Right ventricle myocardium superior (tissue), 1 donor: ENCODE measurements at places on chromosomes 1 and 21.
A peak's percentile ranks its signal among the peaks of the same experiment; 100 is the strongest.

- no peak for DNase-seq
Measured at GRCh38 chr21:14617871-14618270, 71.8 kb upstream of the SAMSN1 start.

DNA sequence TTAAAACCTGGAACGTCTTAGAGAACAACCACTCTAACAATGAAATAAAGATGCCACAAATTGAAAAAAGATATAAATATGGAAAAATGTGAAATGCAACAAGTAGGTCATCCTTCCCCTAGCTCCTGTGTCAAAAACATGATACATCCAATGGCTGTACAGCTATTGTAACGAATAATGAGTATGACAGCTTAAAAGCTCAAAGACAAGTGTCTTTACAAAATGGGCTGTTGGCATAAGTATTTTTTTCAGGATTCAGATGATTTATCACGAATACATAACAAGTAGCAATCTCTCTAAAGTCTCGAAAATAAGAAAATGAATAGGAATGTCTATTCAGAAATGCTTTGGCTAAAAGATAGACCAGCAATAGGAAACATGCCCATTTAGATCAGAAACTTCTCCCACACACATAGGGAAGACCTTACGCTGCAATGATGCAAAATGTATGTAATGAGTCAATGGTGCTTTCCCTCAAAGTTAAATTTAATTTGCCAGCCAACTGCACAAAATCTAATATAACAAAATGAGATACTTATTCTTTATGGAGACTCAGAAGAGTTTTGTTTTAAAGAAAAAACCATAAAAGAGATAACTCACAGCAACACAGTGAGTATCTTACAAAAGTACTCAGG is 8.3 kb downstream of the TGFBR3 start:
- no peak for DNase-seq

GRCh38 chr1:160428655-160429054 is 28.3 kb downstream of the VANGL2 start:
- DNase-seq = peak; percentile 65

DNA sequence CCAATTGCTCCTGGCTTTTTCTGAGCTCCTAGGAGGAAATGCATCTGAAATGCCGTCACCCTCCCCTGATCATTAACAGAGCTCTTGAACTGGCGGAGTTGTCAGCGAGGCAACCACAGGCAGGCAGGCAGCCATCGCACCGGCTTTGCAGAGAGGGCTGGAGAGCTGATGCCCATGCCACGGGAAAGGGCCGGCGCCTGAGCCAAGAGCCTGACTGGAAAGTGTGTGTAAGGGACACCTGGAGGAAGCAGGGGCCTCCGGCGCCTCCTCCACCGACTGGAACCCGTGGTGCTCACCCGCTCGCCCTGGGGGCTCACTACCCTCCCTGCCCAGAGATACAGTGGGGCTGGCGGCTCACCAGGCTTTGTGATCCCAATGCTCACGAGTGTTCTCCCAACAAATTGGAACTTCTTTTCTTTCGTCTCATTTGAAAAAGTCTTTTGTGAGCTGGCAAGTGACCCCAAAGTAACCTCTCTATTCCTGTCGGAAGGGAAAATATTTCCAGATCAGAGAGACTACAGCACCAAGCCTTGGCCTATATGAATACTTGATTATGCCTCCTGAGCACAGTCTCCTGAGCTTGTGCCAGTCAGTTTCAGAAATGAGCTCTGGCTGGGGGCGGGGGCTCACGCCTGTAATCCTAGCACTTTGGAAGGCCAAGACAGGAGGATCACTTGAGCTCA is 97.7 kb upstream of the SLC25A33 start:
- DNase-seq = peak; percentile 80

DNA sequence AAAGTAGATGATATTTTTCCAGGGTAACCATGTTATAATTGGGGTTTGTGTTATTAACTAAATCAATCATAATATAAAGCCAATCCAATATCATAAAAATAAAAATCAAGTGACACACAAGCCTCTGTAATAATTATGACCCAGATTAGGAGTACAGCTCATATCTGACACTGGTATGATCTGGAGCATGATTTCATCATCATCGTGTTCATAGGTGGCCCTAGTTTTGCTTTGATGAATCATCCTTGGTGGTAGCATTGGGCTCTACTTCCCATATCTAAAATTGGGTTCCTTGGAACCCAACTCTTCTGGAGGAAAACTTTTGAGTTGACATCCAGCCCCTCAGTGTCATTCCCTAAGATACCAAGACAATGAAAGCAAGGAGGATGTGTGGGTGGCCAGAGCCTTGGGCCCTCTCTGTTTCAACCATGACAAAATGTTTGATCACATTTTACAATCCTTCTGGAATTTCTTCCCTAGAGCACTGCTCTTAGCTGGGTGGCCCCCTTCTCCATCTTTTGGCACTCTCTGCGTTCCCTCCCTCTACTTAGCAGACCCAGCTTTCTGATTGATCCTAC is 37.0 kb upstream of the ENAH start:
- no peak for DNase-seq

- DNase-seq = peak; percentile 57
Measured at GRCh38 chr1:54404939-54405897, 976 bp downstream of the SSBP3 start.

DNA sequence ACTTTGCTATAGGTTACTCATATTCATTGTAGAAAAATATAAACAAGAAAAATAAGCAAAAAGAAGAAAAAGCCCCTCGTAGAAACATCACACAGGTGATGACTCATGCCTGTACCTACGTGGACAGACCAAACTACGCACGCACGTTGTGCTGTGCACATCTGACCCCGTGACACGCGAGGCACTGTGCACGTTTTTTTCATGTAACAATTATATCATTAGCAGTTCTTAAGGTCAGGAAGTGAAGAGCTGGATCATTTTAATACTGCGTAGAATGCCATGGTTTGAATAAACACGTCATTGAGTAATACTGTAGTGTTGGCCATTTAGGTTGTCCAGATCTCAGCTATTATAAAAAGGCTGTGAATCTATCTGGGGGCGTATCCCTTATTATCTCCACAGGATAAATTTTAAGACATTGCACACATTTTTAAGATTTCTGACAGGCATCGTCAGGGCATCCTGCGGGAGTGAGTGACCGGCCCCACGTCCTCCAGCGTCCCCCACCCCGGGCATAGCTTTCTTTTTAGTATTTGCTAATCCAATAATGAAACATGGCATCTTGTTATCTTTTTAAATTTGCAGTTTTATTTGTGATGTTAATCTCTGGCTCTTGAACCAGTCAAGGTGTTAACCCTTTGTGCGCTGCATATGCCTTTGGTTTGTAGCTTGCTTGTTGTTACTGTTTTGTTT is 23.4 kb upstream of the ADARB1 start:
- no peak for DNase-seq

- no peak for DNase-seq
Measured at GRCh38 chr1:194975913-194976312, 1632.3 kb downstream of the KCNT2 start.

DNA sequence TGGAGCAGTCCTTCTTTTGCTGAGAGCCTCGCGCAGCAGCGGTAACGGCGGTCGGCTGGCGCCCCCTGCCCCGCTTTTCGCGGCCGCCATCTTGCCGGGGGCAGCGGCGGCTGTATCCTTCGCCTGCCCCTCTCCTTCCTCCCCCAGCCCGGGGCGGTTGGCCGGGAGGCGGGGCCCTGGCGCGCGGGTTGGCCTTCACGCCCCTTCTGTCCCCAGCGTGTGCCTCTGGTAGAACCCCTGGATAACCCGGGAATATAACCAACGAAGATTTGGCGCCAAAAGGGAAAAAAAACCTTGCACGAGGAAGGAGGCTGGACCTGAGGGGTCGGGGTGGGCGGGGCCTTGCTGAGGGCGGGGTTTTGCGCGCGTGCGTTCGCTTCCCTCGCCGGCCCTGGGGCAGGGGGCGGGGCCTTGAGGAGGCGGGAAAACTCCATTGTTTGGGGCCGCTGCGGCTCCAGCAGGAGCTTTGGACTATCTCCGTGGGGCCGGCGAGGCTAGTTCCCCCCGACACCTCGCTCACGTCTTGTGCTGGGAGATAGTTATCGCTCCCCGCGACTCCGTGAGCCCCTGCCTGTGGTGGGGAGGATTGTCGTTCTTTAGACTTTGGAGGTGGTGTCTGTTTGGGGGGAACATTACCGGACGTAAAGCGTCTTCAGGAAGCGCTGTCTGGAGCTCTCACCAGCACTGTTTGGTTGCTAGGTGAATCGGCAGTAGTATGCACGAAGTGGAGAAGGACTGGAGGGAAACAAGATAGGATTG is 689 bp downstream of the NASP start:
- DNase-seq = peak; percentile 92

DNA sequence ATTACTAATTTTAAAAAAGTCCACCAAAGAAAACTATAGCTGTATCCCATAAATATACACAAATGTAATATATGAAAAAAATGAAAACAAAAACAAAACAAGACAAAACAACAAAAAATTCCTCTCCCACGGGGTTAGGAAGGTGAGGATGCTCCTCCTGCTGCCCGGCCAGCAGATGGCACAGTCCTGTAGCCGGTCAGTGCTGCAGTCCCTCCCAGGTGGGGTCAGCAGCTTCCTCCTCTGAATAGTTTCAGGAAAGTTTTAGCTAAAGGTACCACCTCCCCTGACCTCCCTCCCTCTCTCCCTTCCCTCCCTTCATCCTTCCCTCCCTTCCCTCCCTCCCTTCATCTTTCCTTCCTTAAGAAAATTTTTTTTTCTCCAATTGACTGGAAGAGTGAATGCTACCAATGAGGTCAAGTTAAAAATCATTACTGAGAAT is 67.8 kb upstream of the BCL10 start:
- no peak for DNase-seq

DNA sequence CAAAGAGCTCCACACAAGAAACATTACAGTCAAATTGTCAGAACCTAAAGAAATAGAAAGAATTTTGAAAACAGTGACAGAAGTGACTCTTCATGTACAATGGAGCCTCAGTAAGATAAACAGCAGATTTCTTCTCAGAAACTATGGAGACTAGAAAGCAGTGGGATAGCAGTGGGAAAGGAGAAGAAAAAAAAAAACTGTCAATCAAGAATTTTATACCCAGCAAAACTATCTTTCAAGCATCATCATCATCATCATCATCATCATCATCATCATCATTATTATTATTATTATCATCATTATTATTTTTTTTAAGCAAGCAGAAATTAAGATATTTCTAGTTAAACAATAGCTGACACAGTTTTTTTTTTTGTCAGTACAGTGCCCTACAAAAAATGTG is 24.2 kb downstream of the CEP170 start:
- no peak for DNase-seq

GRCh38 chr1:224737353-224737727 is 121.2 kb downstream of the CNIH3 start:
- DNase-seq = no peak

DNA sequence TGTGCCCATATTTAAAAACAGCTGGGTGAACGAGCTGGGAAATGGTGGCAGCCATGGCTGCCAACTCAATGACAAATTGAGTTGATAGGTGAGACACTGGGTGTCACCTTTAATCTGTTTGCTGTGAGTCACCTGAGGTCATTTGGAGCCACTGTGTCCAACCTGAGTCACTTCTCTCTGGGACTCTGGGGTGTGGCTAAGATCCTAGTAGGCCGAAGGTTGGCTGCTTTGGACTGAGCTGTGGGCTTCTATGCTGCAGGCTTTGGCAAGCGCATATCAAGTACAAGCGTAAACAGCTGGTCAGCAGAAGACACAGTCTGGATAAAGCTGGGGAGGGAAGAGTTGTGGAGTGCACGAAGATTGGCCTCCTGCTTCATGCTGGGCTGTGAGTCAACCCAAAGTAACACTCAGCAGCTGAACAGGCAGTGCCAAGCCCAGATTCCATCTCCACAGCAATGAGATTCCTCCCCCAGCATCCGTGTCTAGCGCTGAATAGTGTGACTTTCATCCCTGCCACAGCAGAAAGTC is 24.0 kb downstream of the TEX35 start:
- DNase-seq = peak; percentile 80

DNA sequence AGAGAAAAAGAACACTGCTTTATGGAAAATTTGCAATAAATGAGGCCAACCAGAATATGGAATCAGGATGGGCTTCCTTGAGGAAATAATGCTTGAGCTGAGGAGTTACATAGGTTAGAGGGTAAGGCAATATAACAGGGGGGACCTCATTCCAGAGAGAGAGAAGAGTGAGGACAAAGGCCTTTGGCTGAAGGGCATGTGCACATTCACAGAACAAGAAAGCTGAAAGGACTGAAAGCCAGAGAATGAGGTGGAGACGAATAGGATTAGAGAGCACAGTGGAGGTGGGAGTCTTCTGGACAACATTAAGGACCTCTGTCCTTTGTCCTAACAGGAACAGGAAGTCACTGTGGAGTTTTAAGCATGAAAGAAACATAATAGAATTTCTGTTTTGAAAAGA is 60.7 kb upstream of the MROH9 start:
- DNase-seq = no peak

- DNase-seq = no peak
Measured at GRCh38 chr1:77829851-77830250, 50.4 kb downstream of the MIGA1 start.

GRCh38 chr1:27872802-27873551 is 633 bp downstream of the THEMIS2 start:
- DNase-seq = no peak

DNA sequence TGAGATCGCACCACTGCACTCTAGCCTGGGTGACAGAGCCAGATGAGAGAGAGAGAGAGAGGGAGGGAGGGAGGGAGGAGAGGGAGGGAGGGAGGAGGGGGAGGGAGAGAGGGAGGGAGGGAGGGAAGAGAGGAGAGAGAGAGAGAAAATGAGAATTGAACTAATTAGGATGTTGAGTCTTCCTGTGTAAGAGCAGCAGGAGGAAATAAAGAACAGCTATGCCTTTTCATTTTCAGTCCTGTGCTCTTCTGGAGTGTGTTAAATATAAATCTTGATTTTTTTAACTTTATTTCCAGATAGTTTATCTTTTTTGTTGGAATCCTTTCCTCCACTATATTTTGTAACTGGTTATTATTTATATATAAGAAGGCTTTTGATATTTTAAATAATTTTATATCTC is 27.1 kb downstream of the DNTTIP2 start:
- DNase-seq = no peak

DNA sequence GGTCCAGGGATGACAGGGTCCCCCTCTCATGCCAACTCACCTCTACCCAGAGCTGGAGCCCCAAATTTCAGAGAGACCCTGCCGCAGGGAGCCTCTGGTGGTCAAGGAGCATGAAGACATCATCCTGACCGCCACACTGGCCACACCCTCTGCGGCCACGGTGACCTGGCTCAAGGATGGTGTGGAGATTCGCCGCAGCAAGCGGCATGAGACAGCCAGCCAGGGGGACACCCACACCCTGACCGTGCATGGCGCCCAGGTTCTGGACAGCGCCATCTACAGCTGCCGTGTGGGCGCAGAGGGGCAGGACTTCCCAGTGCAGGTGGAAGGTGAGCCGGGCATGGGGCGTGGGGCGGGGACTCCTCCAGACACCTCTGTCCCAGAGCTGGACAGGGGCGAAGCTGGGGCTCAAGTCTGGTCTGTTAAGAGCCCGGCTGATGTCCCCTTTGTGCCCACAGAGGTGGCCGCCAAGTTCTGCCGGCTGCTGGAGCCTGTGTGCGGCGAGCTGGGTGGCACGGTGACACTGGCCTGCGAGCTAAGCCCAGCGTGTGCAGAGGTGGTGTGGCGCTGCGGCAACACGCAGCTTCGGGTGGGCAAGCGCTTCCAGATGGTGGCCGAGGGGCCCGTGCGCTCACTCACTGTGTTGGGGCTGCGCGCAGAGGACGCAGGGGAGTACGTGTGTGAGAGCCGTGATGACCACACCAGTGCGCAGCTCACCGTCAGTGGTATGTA is 66.0 kb downstream of the OBSCN start:
- DNase-seq = peak; percentile 37
